Stimulated activated memory B cell treated with anti-CD40 and anti-IgM and Interleukin-4, amounts not matched to agents 10 μg/mL and 1 μg/mL and 100 μg/mL, for 72 hours (primary cell): ENCODE measurements at places on chromosomes 11 and 22.

DNA sequence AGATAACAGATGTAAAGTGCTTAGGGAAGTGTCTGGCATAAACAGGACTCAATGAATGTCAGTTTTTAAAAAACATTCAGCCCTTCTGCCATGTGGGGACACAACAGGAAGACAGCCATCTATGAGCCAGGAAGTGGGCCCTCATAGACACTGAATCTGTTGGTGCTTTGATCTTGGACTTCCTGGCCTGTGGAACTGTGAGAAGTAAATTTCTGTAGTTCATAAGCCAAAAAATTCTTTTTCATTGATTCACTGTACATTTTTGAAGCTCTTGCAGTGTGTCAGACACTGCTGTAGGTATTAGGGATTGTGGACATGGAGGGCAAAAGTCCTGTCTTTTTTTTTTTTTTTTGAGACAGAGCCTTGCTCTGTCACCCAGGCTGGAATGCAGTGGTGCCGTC, 188.6 kb downstream of the HIPK3 start:
- no peak for ATAC-seq

GRCh38 chr11:76717369-76717768, 46.8 kb upstream of the LRRC32 start:
- ATAC-seq: no peak

- ATAC-seq: no peak
Observed at GRCh38 chr22:31099841-31100761, 7.3 kb downstream of the SELENOM start.

GRCh38 chr22:17368144-17368543, 1.1 kb upstream of the CECR2 start:
- no peak for ATAC-seq

- peak; percentile 63 for ATAC-seq
Observed at GRCh38 chr11:125164422-125165110, at the start of gene PKNOX2. PKNOX2 (plus strand) TSS chr11:125164751; CDS start chr11:125351306, 186,555 bp downstream.

GRCh38 chr11:41039592-41039991, 419.9 kb downstream of the LRRC4C start:
- no peak for ATAC-seq

DNA sequence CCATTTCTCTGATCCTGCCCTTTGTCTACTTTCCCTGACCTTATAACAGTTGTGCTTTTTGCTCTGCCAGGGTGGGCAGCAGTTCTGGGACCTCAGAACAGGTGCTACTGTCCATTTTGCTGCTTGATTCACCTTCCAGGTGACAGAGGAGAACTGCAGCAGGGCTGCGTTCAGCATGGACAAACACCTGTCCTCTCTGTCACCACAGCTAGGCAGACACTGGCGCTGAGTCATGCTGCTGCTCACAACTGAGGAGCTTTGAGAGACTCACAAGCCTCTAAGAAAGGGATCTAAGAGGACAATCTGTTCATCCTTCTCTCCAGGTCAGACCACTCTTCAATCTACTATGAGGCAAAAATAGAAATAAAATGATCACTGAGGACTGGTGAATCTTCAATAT, 1144.5 kb upstream of the CCDC90B start:
- no peak for ATAC-seq

DNA sequence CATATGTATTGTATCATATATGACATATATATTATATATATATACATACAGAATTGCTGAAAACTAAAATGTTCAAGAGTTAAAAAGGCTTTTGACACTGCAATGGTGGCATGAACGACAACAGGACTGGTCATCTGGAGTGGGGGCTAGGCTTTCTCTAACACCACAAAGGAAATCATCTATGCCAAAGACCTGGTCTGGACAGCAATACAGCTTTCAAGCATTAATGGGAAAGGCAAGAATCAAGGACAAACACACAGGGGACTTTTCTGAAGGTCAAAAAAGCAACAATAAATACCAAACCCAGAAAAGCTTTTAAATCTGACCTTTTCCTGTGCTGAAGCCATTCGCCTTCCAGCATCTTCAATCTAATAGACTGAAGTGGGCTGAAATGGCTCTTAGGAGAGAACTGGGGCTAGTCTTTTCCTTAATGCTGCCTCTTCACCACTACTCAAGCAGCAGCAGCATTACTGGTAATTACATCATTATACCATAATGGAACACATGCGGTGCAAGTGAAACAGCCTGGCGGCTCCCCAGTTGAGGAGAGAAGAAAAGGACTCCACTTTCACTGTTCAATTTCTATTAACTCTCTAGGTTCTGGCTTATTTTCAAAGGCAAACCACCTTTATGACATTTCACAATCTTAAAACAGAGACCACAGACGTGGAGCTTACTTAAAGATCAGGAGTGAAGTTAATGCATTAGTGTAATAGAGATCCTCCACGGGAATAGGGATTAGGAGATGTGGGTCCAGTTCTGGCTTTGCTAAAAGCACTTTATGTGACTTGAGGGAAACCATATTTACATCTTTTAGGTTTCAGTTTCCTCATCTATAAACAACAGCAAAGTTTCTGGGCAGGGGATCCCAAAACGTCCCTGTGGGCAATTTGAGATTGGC, 63.0 kb downstream of the GAB2 start:
- ATAC-seq: no peak

DNA sequence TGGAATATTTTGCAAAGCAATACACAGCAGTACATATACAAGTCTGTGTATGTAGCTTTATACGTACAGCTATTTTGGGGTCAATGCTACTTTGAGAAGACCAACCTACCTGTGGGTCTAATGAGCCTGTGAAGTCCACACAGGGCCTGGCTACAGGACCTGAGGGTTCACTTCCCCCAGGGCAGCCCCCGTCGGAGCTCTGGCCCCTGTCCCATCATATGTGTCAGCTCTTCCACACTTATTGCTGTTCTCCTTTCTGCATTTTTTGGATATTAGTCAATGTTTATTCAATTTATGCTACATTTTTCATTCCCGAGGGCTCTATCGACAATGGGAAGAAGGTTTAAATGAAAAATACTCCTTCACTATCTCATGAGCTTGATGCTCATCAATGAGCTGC, 1473.6 kb downstream of the BRD1 start:
- no peak for ATAC-seq

DNA sequence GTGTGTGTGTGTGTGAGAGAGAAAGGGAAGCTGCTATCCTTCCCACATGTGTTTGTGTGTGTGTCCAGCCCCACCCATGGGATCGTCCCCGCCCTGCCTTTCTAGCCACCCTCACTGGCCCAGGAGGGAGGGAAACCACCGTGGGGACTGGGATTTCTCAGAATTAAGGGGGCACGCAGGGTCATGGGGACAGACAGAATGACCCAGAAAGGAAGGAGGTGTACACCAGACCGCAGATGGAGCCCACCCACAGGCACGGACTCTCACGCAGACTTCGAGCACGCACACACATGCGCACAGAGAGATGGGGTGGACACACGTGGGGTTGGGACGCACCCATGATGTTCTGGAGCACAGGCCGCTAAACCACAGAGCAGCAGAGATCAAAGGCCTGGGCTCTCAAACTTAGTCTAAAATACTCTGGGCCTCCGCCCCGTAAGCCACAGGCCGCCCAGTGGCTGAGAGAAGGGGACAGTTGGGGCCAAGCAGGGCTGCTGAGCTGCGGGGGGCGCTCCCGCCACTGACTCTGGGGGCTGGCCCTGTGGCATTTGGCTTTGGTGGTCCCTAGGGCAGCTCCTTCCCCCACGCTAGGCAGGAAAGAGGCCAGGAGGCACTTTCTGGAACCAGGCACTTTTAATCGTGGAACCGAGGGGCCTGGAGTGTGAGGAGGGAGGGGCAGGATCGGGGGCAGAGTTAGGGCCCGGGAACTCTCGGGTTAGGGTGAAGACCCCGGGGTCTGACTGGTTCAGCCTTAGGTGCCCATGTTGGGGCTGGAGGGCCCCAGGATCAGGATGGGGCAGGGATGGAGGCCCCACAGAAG, 1.5 kb downstream of the IFITM5 start:
- peak; percentile 42 for ATAC-seq
